ENCODE measurements at places on chromosomes 6 and 20.

DNA sequence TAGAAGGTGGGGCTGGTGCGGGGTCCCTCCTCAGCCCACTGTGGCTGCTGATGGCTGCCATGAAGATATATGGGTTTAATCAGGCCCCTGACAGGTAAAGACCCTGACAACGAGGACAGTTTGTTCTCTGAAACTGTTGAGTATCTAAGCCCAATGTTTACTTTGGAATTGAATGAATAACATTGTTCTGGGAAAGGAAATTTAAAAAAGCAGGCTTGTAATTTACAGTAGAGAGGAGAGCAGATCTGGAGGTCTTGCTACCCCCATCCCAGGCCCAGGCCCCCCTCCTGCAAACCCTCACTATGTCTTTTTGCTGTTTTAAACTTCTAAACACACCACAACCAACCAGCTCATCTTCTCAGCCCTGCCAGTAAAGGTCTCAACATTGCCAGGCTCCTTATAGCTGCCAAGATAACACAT, 171.3 kb downstream of the CDC5L start:
- DNase-seq = no peak

GRCh38 chr6:5302220-5302946, 41.1 kb downstream of the FARS2 start:
- no peak for DNase-seq

- no peak for DNase-seq
Observed at GRCh38 chr6:39171489-39172376, 56.7 kb upstream of the SAYSD1 start.

GRCh38 chr6:17385660-17386059, 7.7 kb upstream of the CAP2 start:
- no peak for DNase-seq

GRCh38 chr6:156306531-156306930, 470.6 kb upstream of the ARID1B start:
- DNase-seq = no peak

- DNase-seq = no peak
Observed at GRCh38 chr6:106155219-106155830, 69.2 kb downstream of the PRDM1 start.

DNA sequence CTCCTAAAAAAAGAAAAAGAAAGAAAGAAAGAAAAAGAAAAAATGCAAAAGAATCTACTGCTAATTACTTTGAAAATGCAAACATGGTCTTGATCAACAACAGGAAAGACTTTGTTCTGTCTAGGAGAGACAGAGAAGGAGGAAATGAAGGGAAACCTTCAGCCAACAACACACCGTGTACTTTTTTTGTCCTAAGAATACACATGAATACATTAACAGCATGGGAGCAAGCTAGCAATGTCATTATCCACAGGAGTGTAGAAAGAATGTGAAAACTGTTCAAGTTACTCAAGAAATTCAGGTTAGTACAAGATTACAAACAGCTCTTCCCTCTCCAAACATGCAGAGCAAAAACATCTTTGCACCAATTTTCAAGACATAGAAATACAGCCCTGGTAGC, 326.3 kb downstream of the UBE3D start:
- no peak for DNase-seq

DNA sequence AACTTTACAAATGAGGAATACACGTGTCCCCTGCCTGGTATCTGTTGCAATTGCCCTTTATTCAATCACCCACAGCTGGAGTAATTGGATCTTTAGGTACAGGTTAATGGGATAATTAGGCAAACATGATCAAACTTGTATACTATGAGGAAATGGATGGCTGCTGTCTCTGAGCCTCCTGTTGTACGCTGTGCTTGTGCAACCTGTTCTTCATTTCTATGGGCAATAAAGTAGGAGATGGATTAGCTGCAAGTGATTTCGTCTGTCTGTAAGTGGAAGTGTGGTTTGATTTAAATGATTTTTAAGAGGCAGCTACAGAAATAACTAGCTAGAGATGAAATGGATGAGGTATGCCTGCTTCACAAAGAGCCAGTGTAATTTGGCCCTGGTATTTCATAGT, 474.1 kb downstream of the RNF144B start:
- no peak for DNase-seq

GRCh38 chr20:48921883-48922820, 641 bp downstream of the ARFGEF2 start:
- no peak for DNase-seq

GRCh38 chr6:11324453-11325015, 92.1 kb upstream of the NEDD9 start:
- DNase-seq = no peak

- DNase-seq = no peak
Observed at GRCh38 chr6:12957321-12958051, 240.9 kb downstream of the PHACTR1 start.
